ENCODE measurements at places on chromosomes 16 and 17.

- DNase-seq: no peak
Observed at GRCh38 chr17:78973792-78974520, 5.8 kb downstream of the LGALS3BP start.

DNA sequence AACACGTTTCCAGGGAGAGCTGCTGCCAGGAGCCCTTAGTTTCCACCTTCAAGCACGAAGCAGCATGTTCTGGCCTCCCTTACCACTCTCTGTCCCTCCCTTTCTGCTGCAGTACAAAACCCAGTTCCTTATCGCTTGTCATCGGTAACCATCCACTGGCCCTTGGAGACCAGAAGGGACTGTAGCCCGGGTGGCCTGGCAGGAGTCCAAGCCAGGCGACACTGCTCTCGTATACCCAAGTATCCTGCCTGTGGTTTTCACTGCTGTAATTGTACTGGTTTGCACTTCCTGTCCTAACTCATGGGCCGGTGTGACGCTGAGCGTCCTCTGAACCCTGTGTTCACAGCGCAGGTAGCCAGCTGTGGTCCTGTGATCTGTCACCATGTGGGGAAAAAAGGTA lies 81.1 kb downstream of the MAF start:
- no peak for DNase-seq

DNA sequence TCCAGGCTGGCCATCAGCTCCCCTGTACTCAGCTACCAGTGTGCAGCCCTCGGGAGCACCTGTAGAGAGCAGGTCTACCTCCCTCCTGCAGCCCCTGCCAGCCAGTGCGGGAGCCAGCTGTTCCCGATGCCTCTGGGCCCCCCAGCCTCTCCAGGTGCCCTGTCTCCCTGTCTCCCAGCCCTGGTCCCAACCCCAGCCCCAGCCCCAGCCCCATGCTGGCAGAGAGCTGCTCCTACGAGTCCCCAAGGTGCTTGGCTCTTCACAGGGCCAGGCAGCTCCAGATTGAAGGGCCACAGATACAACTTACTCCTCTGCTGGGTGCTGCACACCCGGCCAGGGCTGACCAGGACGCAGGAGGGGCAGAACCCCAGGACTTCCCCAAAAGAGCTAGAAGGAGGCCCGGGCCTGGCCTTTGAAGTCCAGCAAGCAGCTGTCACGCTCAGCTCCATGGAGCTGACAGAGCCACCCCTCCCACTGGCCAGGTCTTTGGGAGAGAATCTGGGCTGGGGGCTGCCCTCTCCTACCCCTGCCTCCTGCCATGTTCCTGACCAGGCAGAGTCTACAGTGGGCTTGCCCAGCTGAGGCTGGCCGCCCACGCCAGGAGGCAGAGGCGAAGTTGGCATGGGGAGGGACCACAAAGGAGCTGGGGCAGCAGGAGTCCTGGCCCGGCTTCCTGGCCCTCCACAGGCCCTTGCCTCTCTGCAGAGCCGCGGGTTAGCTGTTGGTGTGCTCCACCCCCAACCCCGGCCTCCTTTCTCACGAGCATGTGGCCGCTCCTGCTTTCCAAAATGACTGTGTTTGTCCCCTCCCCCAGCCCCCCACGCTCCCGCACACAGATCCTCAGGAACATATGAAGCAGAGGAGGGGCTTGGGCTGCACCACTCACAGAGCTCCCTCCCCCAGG lies 9.5 kb upstream of the ADAM11 start:
- DNase-seq: no peak

DNA sequence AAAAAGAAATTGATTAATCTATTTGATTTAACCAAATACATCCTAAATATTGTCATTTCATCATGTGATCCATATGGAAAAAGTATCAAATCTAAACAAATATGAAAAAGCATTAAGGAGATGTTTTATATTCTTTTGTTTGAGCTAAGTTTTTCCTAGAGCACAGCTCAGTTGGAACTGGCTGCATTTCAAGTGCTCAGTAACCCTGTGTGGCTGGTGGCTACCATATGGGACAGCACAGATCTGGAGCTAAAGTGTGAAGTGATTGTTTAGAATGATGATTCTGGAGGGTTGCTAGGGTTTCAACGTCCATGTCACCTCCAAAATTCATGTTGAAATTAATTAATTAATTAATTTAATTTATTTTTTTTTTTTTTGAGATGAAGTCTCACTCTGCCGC lies 137.5 kb downstream of the XYLT1 start:
- DNase-seq: no peak

All from activated CD4-positive, alpha-beta T cell treated with anti-CD3 and anti-CD28 coated beads for 48 hours (primary cell).